ENCODE measurements at places on chromosomes 5 and 9.
A peak's percentile ranks its signal among the peaks of the same experiment; 100 is the strongest.

DNA sequence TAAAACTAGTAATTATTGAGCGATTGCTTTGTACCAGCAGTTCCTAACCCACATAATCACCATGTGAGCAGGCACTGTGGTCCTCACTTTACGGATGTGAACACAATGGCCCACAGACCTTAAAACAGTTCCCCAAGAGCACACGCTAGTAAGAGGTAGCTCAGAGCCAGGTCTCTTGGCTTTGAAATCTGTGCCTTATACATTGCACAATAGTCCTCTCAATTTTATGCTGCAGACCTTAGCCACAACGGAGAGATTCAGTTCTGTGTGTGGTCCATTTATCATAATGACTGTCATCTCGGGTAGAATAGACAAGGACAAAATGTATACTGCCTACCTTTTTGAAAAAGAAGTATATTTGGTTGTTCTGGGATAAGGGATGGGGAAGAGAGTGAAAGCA lies 289.0 kb upstream of the ANKRD55 start:
- DNase-seq: no peak

DNA sequence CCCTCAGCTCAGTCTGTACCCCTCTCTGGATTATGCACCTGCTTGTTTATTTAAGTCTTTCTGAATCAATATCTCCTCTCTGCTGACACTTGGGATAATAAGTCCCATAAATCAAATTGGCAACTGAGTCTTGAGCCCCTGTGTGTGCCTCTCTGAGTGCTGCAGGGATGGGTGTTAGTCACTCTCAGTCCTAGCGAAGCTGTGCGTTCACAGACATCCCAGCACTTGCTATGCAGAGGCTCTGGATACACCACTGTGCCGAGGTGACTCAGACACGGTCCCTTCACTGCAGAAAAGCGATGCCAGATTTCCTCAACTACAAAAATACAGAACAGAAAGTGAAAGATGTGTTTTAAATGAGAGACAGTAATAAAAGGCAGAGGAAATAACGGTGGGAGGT lies 4.1 kb upstream of the KCNMB1 start:
- DNase-seq: peak; percentile 16

DNA sequence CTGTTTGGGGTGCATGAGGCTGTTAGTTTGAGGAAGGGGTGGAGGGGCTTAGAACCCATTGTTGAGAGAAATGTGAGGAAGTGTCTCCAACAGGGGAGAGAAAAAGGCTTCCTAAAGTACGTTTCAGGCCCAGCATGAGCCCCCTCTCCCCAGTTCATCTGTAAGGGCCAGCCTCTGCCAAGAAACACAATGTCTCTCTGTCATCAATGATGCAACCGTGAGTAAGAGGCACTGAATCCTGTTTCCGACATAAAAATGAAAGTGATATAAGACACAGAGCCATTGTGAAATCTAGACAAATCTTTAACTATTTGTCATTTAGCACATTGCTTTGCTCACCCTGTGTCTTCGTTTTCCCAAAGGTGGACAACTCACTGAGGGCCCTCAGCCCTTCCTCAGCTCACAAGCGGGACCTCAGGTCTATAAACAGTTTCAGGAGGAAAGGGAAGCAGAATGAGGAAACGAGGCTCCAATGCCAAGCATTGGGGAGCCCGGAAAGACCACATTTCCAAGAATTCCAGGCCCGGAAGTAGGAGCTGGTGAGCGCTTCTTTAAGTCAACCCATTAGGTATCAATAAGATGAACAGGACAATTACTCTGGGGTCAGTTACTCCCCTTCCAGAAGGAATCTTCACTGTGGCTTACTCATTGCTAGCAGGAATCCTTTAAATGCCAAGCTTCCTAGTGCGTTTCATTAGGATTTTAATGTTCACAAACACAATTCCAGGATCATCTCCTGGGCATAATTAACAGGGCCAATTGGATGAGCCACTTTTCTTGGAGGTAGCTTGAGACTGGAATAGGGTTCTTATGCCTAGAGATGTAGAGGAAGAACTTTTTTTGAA lies 59.0 kb upstream of the KLF4 start:
- peak; percentile 92 for DNase-seq

DNA sequence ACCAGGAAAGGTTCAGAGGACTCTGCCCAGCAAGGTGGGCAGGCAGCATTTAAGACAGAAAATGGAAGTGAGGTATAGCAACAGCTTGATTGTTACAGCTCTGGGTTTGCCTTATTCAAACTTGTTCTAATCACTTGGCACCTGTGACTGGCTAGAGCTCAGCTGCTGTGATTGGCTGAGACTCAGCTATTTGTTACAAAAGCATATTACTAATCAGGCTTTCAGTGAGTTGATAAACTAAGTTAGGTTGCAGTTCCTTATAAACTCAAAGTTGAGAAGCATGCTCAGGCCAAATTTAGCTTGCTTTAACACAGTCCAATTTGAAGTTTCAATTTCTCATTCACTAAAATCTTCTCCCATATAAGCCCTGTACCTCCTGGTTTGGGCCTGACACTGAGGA lies 56.3 kb downstream of the GDA start:
- DNase-seq: no peak

GRCh38 chr9:128169492-128169891 lies 9.4 kb downstream of the BBLN start:
- no peak for DNase-seq
